ENCODE measurements at places on chromosomes 12 and 14. TPM values are rescaled to one million over a fixed set of nuclear protein-coding genes. Genes with fewer than 3 reads are reported as not detected.

DNA sequence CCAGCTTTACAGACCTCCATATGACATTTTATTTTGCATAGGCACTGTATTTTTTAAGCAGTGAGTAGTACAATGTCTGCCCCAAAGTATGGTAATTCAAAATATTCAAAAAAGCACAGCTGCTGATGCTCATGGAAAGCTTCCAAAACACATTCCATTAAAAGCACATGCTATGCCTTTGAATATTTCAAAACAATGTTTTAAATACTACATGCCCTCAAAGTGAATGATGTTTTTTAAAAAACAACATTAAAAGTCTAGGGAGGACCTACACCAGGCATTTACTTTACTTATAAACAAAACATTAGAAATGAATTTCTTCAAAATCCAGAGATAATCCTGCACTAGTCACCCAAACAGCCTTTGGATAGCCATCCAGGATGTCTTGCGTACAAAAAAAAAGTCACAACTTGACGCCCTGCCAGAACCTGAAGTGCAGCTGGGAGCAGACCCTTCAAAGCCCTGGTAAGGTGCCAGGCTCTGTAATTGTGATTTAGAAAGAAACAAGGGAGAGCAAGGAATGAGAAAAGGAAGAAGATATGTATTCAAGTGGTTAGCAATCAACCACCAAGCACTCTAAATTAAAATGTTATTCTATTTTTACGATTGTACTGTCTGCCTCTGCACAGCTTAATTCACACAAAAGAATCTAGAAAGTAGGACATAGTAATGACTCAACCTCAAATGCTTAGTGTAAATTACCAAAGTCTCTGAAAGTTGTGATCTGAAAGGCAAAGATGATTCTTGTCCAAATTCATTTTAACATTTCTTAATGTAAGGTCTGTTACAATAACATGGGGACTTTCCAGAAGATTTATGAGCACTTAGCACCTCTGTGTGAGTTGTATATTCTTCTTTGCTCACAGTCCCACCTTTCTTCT is 31.9 kb downstream of the CEP83 start:
- peak; percentile 44 for DNase-seq

DNA sequence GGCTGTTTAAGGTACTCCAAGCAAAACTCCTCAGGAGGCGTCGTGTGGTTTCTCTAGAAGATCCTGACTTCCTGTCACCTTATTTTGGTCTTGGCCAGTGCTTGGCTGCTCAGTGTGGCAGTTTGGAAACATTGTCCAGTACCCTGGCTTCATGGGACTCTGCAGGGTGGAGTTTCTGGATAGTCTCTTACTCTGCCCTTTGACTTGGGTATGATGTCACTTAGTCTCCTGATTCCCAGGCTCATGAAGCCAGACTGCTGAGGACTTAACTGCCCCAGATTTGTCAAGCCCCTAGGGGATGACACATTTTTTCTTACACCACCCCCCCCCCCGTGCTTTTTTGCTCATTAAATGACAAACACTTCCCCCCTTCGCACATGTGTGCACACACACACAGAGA is 82.7 kb downstream of the ADCK1 start:
- DNase-seq = no peak

DNA sequence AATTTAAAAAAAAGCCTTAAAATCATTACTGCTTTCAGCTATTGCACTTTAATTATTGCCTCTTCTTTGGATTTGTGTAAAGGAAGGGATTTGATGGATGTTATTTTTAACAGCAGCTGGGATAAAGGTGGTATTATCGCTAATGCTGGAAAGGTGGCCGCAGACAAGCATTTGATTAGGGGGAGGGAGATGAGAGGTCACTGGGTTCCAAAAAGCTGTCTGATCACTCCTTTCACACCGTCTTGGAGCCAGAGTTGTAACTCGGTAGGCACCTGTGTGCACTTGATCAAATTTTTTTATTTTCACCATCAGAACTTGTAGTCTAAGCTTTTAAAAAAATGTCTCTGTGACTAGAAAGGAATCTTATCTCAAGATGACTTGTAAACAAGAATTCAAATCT is 99.8 kb downstream of the AKAP6 start:
- no peak for DNase-seq

MAP3K9 gene
- total RNA-seq = 13.1 TPM

- no peak for DNase-seq
These were observed 51.0 kb downstream of the SPPL3 start for GRCh38 chr12:120853188-120853587.

- no peak for DNase-seq
These were observed 8.0 kb downstream of the ANO6 start for GRCh38 chr12:45223868-45224267.

DNA sequence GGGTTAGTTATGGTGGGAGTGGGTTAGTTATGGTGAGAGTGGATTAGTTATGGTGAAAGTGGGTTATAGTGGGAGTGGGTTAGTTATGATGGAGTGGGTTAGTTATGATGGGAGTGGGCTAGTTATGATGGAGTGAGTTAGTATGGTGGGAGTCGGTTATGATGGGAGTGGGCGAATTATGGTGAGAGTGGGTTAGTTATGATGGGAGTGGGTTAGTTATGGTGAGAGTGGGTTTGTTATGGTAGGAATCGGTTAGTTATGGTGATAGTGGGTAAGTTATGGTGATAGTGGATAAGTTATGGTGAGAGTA is 22.1 kb upstream of the SFSWAP start:
- DNase-seq = no peak

GRCh38 chr14:20428010-20428365 is 8.0 kb downstream of the KLHL33 start:
- DNase-seq = no peak

B4GALNT3 gene
- total RNA-seq = 34.0 TPM

DNA sequence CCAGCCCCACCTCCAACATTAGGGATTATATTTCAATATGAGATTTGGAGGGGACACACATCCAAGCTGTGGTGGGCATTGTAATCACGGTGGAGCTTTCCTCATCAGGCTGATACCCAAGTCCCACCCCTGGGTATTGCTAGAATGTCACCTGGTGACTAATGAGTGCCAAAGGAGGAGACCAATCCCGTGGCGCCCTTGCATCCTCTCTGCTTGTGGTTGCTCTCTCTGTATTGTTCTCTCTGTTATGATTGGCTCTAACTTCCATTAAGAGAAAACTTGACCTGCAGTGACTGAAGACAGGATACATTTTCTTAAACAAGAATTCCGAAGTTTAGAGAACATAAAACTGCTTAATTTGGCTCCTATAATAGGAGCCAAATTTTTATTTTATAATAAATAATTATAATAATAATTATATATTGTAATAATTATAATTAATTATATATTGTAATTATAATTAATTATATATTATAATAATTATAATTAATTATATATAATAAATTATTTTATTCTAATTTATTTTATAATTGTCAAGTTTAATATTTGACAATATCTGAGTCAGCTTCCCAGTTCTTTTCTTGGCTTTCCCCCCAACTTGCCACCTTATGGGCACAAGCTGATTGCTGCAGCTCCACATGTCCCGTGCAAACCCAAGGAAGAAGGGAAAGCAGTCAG is 420.1 kb downstream of the DIO2 start:
- no peak for DNase-seq

- no peak for DNase-seq
These were observed 51.3 kb downstream of the SSPN start for GRCh38 chr12:26246483-26247164.

- no peak for DNase-seq
These were observed 38.5 kb downstream of the EP400 start for GRCh38 chr12:131988054-131988796.

DNA sequence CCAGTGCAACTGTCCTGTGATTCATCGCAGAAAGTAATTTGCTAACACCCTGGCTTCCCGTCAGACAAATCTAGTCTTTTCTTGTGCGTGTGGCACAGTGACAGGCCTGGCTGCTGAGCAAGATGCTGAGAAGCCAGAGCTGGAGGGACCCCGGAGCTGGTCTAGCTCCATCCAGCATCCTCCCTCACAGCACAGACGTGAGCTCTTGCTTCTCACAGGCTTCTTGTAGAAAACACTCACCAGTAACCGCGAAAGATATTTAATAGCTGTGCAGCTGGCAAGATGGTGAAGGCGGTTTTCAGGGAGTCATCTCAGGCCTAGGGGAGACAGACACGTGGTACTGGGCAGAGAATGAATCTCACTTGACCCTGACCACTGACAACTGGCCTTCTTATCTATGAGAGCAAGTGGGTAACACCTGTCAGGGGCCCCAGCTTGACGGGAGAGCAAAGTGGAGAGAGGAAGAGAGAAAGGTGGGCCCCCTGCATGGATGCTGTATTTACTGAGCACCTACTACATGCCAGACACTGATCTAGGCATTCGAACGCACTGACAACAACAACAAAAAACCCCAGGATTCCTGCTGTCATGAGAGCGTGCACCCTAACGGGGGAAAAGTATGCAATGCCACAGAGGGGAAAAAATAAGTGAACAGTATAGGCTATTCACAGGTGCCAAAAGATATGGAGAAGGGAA is 63.3 kb downstream of the CCDC88C start:
- DNase-seq = no peak

Measured in left lung (tissue), 14 donors.